Keratinocyte (primary cell): ENCODE measurements at places on chromosomes 5 and 9.
A peak's percentile ranks its signal among the peaks of the same experiment; 100 is the strongest.

- DNase-seq = no peak
These were observed 475 bp upstream of the GOLM1 start for GRCh38 chr9:86099701-86100364.

DNA sequence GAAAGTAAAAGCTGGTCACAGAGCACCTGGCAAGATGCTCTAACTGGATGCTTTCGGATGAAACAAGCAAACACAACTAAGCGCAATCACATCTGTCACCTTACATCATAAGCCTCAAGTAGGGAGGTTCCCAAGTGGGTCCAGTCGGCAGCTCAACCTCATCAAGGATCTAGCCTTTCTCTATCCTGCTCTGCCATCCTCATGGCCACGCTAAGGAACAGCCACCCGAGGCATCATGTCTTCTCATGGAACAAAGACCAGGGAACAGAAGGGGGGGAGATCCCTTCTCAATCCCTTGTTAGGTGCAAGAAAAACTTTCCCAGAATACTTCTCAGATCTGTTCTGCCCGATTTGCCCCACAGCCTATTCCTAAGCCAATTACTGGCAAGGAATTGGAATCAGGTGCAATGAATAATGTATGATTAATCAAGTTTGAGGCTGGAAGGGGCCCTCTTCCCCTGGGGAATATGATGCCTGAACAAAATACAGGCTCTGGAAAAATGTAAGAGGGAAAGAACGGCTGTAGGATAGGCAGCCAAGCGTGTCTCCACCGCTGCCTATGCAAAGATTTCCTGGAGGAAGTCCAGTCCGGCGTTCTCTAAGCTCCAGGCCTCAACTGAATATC, 1.3 kb upstream of the HABP4 start:
- DNase-seq = no peak

DNA sequence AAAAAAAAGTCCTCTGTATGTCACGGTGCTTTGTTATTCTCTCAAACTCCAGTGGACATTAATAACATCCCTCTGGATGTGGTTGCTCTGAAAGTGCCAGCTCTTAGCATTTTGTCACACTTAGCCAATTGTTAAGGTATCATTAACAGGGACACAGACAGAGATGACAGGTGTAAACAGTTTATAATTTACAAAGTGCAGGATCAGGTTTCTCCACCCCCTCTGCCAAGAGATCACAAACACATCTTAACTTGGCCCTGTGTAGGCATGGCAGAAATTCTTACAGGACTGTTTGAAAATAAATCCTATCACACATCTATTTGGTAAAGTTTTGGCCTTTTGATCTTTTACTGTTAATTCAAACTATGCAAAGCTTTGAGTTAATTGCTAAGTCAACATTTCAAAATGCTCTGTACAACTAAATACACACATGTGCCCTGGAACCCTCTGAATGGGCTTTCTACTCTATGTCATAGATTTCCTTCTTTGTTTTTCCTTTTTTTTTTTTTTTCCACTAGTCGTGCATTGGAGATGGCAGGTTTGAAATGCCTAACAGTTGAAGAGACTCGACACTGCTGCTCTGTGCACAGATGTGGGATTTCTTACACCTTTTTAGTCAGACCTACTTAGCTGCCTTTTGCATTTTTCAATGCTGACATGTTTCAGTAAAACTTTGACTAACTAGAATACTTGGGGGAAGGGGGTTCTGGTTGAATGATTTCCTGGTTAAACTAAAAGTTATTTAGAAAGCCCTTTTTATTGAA, 41.7 kb downstream of the SEMA6A start:
- DNase-seq = no peak

- peak; percentile 45 for DNase-seq
These were observed at the start of the genes C9orf43 and POLE3 for GRCh38 chr9:113410207-113410864. TSS of gene C9orf43 (plus strand) at chr9:113410747. CDS start at chr9:113413494, 2,747 bp downstream. TSS of gene POLE3 (minus strand) at chr9:113410675. CDS start at chr9:113410293, 382 bp downstream.

GRCh38 chr5:147170603-147171002, 64.2 kb upstream of the STK32A start:
- no peak for DNase-seq

DNA sequence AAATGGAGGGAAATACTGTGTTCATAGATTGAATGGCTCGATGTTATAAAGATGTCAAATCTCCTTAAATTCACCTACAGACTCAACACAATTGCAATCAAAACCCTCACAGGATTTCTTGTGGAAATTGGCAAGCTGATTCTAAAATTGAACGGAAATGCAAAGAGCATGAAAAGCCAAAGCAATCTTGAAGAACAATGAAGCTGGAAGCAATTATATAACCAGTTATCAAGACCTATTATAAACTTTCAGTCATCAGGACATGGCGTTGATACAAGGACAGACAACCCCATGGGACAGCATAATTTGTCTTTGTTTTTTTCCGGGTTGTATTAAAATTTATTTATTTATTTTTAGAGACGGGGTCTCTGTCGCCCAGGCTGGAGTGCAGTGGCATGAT, 53.5 kb upstream of the OTULINL start:
- DNase-seq = no peak

GRCh38 chr5:2300861-2301574, 418.3 kb upstream of the IRX4 start:
- DNase-seq = no peak

- no peak for DNase-seq
These were observed 150.2 kb upstream of the PAPPA start for GRCh38 chr9:116003397-116003796.

- DNase-seq = no peak
These were observed 832 bp downstream of the EIF4EBP3 start for GRCh38 chr5:140548300-140548688.

DNA sequence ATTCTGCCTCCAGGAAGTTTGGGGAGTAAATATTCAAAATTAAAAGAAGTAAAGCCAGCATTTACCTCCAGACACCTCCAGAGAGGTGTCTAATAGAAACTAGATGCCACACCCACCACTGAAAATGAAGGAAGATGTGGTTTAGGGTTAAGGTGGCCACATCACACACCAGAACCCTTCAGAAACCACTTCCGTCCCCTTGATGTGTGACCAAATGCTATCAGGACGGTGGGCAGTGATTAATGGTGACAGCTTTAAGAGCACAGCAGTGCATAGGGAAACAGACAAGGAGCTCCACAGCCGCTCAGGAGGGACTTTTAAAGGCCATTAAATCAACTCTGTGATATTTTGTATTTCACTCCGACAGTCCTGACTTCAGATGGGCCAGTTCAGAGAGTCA, 295.2 kb downstream of the BRINP1 start:
- DNase-seq = no peak

DNA sequence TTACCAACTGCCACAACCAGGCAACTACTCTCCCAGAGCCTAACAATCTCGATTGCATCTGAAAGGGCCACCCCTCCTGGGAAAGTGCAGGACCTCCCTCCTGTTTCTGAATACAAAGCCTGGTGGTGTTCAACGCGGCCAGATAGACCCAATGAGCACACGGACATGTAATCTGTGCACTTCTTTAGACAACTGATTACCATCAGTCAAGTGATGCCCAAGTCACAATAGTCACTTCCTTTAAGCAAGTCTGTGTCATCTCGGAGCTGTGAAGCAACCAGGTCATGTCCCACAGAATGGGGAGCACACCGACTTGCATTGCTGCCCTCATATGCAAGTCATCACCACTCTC, 739 bp downstream of the C9orf72 start:
- peak; percentile 49 for DNase-seq

- DNase-seq = no peak
These were observed 39.5 kb upstream of the MAMDC2 start for GRCh38 chr9:70003901-70004714.

DNA sequence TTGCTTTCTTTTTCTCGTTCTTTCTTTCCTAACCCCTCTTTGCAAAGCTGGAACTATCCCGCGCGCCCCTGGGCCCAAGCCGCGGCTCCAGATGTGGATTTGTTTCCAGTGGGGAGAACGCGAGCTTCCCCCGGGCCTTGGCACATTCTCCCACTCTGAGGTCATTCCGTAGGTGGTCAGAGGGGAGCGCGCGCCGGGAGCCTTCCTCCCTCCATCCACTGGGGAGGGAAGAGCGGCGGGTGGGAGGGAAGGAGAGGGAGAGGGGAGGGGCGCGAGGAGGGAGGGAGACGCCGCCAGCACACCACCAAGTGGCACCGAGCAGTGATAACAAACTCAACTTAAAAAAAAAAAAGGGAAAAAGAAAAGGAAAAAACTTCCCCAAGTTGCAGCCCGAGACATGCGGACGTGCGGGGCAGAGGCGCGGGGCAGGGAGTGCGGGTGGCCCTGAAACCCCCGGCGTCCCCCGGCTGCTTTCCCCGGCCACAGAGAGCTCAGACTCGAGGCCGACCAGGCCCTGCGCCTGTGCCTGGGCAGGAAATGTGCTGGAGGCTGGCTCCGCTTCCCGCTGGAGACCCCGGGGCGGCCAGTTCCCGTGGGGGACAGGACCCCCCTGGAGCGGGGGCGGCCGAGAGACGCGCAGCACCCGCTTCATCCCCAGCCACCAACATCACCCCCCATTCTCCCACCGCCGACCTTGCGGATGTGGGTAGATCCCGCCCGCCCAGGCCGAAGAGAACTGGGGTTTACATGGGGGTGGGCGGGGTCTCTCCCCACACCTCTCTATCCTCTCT, 3.1 kb downstream of the IER5L start:
- peak; percentile 49 for DNase-seq

DNA sequence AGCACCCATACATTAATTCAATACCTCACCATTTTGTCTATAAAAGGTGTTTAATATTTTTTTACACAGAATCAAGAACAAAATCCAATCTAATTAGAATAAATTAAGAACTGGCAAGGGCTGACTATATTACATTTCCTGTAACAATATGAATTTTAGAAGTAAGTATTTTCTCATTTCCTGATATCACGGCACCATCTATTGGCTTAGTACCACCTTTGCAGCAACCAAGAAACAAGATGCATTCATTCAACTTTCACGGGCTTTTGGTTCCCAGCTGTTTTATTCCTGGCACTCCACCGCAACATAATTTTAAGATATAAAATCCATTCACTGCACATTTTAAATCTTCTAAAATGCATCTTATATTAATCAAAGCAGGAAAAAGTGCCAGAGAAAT, 20.6 kb downstream of the PSMB7 start:
- DNase-seq = no peak

- DNase-seq = peak; percentile 21
These were observed at the start of gene DAB2 for GRCh38 chr5:39424736-39425637. TSS of gene DAB2 (minus strand) at chr5:39424980. CDS start at chr5:39394320, 30,660 bp downstream.

GRCh38 chr5:52840277-52841050, 52.7 kb downstream of the ITGA1 start:
- DNase-seq = no peak
